Aorta (tissue), 5 donors: ENCODE measurements at places on chromosomes 16 and 17. TPM values are rescaled to one million over a fixed set of nuclear protein-coding genes. Genes with fewer than 3 reads are reported as not detected.

The HP gene
- 3.5 TPM for polyA plus RNA-seq

The CD300E gene
- polyA plus RNA-seq = 0.18 TPM

The SLC2A4 gene
- polyA plus RNA-seq = 0.63 TPM

The KRTAP4-5 gene
- polyA plus RNA-seq = not detected

The CCDC40 gene
- polyA plus RNA-seq = 2.6 TPM

The CD300LF gene
- polyA plus RNA-seq = 1.5 TPM

The ESRP2 gene
- 2.3 TPM for polyA plus RNA-seq

The HBZ gene
- polyA plus RNA-seq = not detected
